ENCODE measurements at places on chromosomes 6 and 20.

DNA sequence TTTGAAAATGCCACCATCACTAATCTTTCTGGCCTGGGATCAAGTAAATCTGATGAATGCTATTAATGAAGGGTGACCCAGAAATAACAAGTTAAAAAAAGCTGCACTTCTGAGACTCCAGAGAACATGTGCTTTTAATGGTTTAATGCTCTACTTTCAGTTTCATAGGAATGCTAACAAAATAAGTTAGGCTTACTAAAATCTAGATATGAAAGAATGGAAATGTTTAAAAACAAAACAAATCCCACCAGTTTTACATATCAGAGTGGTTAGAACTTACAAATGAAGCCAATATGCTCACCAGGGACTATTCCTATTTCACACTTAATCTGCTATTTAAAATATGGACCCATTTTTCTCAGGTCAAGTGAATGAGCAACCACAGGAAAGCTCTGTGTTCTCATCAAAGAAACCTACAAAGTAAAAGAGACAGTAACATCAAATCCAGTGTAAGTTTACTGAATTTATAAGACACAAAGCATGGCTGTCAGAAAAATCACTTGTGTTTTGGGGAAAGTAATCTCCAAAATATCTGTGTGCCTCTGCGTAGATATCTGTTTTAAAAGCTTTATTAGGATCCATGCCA, 40.3 kb downstream of the FYN start:
- no peak for DNase-seq

DNA sequence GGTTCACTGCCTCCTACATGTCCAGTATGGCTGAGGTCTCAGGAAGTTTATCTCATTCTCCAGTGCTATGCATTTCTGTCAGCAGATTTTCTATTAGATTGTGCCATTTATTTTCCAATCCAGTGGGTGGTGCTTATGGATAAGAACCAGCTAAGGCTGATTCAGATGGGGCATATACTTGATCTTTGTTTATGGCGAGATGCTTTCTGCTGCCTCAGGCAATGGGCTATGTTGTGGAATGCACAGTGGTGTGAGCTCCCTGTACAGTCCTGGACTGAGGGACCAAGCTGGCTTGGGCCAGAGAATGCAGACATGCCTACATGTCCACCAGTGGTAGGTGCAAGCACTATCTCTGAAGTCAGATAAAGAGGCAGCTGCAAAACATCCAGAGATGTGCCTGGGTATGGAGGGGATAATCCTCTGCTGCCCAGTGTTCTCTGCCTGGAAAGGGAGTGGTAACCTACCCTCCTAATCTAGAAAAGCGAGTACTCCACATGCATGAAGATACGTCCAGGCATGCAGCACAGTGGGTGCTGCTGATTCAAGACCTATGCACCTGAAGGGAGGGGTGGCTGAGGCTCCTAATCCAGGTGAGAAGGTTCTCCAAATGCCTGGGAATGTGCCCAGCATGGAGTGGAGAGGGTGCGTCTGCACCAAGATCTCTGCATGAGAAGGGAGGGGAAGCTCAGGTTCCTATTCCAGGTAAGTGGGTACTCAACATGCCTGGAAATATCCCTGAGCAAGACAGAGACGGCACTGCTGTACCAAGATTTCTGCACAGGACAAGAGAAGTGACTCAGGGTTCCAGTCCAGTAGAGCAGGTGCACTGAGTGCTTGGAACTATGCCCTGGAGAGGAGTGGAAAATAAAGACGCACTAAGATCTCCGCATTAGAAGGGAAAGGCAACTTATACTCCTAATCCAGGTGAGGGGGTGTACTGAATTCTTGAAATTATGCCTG, 9.4 kb downstream of the CST4 start:
- DNase-seq, result no peak

DNA sequence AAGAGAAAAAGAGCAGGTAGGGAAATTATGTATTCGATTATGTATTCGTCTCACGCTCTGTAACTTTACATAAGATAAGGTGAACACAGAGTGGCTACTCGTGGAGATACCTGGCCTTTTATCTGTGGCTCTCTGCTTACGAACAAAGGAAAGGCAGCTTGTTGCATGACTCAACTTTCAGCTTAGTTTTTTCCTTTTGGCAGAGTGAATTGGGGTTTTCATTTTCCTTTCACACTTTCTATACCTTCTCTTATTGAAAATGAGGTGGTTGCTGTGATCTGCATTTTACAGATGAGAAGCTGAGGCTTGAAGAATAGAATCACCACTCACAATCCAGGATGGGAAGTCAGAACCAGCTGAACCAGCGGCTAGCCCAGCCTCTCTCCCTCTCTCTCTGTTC, 13.3 kb upstream of the KCNK15 start:
- no peak for DNase-seq

DNA sequence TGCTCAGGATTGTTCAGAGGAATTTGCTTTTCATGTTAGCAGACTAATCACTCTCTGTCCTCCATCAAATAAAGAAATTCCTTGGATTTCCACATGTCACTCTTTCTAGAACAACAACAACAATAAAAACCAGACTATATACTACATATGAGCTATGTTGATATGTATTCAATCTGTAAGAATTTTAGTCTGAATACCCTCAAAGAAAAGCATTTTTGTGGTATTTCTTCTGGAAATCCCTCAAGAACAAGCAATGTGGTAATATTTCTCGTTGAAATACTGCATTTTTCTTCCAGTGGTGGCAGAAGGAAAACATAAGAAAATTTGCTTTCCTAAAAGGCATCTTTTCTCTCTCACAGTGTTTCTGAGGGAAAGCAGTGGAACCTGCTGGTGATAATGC, 312.6 kb upstream of the RSPO3 start:
- no peak for DNase-seq

DNA sequence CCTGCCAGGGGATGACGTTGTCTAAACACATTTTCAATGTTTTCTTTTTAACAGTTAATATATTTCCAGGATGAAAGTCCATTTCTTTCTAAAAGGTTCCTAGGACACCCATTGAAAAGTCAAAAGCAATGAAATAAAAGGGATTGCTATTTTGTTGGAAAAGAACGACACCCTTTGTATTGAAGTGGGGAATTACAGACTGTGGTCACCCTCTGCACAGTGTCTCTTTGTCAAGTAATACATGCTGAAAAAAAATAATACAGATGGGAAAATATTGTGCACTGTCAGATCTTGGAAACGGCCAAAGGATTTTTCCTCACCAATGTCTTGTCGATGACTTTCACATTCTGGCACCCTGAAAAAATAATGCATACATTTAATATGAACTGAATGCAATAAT, 56.9 kb downstream of the HAO1 start:
- DNase-seq, result no peak
